Glutamatergic neuron (in vitro differentiated cells): ENCODE measurements at places on chromosomes 3 and 15. TPM values are rescaled to one million over a fixed set of nuclear protein-coding genes. Genes with fewer than 3 reads are reported as not detected.

Gene LCMT2
- total RNA-seq, result 8.0 TPM

- no peaks in the 10 kb centered on the region for H3K36me3 ChIP-seq
- peak overlapping the region; percentile 67 for H3K27ac ChIP-seq
- DNase-seq, result no peak
- H3K4me1 ChIP-seq, result peaks cover 10% of the 10 kb centered on the region
- H3K4me3 ChIP-seq, result peak overlapping the region; percentile 77
Measured at GRCh38 chr3:53162672-53163443, 1.8 kb downstream of the PRKCD start.

Gene LRRIQ4
- total RNA-seq, result 0.29 TPM

- H3K27ac ChIP-seq, result no peak overlapping the region
- no peaks in the 10 kb centered on the region for H3K4me1 ChIP-seq
- no peak for DNase-seq
- no peak overlapping the region for H3K4me3 ChIP-seq
- H3K36me3 ChIP-seq, result no peaks in the 10 kb centered on the region
Measured at GRCh38 chr3:114111060-114111770, 54.7 kb downstream of the QTRT2 start.

Gene LARP6
- total RNA-seq, result 21.6 TPM
